Tibial nerve (tissue), 4 donors: ENCODE measurements at places on chromosomes 6 and 20. TPM values are rescaled to one million over a fixed set of nuclear protein-coding genes. Genes with fewer than 3 reads are reported as not detected.
A peak's percentile ranks its signal among the peaks of the same experiment; 100 is the strongest.

DNA sequence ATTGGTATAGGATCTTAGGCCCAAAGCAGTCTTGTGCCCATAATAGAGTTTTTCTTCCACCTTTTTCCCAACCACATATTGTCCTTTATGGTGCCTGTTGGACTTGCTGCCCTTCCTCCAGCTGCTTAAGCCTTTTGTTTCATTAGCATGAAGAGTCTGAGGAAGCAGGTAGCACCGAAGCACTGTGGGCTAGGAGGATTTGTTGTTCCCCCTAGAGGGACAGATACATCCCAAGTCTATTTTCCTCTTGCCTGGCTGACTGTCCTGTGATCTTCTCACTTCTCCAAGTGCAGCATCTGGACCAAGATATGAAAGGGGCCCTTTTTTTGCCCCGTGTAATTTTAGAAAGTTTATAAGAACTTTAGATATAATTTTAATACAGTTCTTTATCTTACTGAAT, 50.7 kb upstream of the COL10A1 start:
- no peak overlapping the region for H3K27ac ChIP-seq
- H3K4me1 ChIP-seq = no peaks in the 10 kb centered on the region
- no peak overlapping the region for H3K4me3 ChIP-seq
- H3K36me3 ChIP-seq = no peaks in the 10 kb centered on the region

- no peaks in the 10 kb centered on the region for H3K27me3 ChIP-seq
- DNase-seq = no peak
- no peak overlapping the region for H3K4me3 ChIP-seq
- no peaks in the 10 kb centered on the region for H3K4me1 ChIP-seq
- no peaks in the 10 kb centered on the region for H3K36me3 ChIP-seq
- no peak overlapping the region for H3K27ac ChIP-seq
Measured at GRCh38 chr6:33841070-33841469, 37.3 kb upstream of the MLN start.

C6orf58 gene
- total RNA-seq = not detected

- no peak for DNase-seq
- H3K4me3 ChIP-seq = no peak overlapping the region
- H3K36me3 ChIP-seq = no peaks in the 10 kb centered on the region
Measured at GRCh38 chr6:154412106-154412820, 55.7 kb upstream of the IPCEF1 start.

KHDRBS2 gene
- 0.22 TPM for total RNA-seq

VGLL2 gene
- not detected for total RNA-seq

GRCh38 chr6:113597231-113597583, 259.9 kb upstream of the MARCKS start:
- DNase-seq = no peak
- H3K27ac ChIP-seq = peak overlapping the region; percentile 81
- no peaks in the 10 kb centered on the region for H3K27me3 ChIP-seq

DNA sequence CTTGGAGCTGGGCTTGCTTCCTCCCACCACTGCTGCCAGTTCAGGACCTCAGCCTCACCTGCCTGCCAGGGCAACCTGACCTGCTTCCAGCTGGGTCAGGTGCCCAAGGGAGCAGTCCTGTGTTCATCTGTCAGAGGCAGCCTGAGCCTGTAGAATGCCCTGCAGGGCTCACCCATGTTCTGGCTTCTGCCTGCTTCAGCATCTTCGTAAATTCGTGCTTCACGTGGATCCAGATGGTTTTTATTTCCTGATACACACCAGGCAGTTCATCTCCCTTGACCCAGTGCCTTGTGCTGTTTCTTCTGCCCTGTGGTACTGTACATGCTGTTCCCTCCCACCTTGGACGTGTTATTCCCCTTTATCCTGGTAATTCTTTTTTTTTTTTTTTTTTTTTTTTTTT, 50.2 kb downstream of the ARID1B start:
- no peak for DNase-seq
- no peak overlapping the region for H3K27ac ChIP-seq
- H3K36me3 ChIP-seq = no peaks in the 10 kb centered on the region
- H3K4me3 ChIP-seq = no peak overlapping the region
- H3K27me3 ChIP-seq = no peaks in the 10 kb centered on the region

DNA sequence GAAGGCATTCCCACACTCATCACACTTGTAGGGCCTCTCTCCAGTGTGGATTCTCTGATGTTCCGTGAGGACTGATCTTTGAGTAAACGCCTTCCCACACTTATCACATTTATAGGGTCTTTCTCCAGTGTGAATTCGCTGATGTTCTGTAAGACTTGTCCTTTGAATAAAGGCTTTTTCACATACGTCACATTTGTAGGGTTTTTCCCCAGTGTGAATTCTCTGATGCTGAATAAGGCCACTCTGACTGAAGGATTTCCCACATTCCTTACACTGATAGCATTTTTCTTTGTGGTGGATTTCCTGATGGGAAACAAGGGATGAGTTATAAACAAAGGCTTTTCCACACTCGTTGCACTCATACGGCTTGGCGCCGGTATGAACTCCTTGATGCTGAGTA, 8.9 kb downstream of the ZSCAN12 start:
- H3K36me3 ChIP-seq = peaks cover 97% of the 10 kb centered on the region
- no peaks in the 10 kb centered on the region for H3K27me3 ChIP-seq
- H3K4me3 ChIP-seq = no peak overlapping the region
- H3K27ac ChIP-seq = no peak overlapping the region
- H3K4me1 ChIP-seq = no peaks in the 10 kb centered on the region
- DNase-seq = no peak

DNA sequence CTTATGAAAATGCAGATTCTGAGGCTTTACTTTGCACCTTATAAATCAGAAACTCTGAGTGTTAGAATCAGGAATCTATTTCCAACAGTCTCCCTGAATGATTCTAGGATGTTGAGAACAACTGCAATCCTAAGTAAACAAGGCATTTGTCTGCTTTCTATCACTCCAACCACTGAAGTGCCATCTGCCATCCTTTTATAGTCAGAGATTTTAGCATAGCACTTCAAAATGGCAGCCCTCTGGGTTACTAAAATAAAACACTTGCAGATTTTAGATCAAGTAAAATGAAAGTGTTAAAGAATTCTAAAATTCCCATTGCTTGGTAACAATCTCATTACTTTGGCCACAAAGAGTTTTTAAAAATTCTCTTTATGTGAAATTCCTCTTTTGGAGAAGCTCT, 258.9 kb downstream of the CD109 start:
- no peak overlapping the region for H3K4me3 ChIP-seq
- no peaks in the 10 kb centered on the region for H3K36me3 ChIP-seq
- H3K27me3 ChIP-seq = no peaks in the 10 kb centered on the region
- no peak overlapping the region for H3K27ac ChIP-seq
- no peak for DNase-seq
- H3K4me1 ChIP-seq = no peaks in the 10 kb centered on the region

- no peaks in the 10 kb centered on the region for H3K27me3 ChIP-seq
- DNase-seq = no peak
- no peaks in the 10 kb centered on the region for H3K36me3 ChIP-seq
- no peak overlapping the region for H3K27ac ChIP-seq
- no peaks in the 10 kb centered on the region for H3K4me1 ChIP-seq
Measured at GRCh38 chr6:132950566-132950965, 136.2 kb downstream of the RPS12 start.

CRISP2 gene
- total RNA-seq = not detected

DNA sequence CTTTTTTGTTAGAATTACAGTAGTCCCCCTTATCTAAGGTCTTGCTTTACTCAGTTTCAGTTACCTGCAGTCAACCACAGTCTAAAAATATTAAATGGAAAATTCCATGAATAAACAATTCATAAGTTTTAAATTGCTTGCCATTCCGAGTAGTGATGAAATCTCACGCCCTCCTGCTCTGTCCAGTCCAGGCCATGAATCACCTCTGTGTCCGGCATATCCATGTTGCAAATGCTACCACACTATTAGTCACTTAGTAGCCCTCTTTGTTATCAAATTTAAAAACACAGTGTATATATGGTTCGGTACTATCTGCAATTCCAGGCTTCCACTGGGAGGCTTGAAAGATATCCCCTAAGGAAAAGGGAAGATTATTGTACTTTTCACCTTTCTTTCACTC, 164.6 kb upstream of the FAM83B start:
- no peak overlapping the region for H3K4me3 ChIP-seq
- H3K27me3 ChIP-seq = no peaks in the 10 kb centered on the region
- no peak for DNase-seq
- H3K36me3 ChIP-seq = no peaks in the 10 kb centered on the region
- H3K4me1 ChIP-seq = no peaks in the 10 kb centered on the region
- no peak overlapping the region for H3K27ac ChIP-seq

PSMB1 gene
- 157 TPM for total RNA-seq

HTR1E gene
- not detected for total RNA-seq

SLC4A11 gene
- 0.78 TPM for total RNA-seq

- H3K4me1 ChIP-seq = no peaks in the 10 kb centered on the region
- no peak overlapping the region for H3K27ac ChIP-seq
- no peak for DNase-seq
- H3K4me3 ChIP-seq = no peak overlapping the region
Measured at GRCh38 chr20:23889775-23890187, 10.2 kb upstream of the CST5 start.

- H3K27me3 ChIP-seq = no peaks in the 10 kb centered on the region
- H3K36me3 ChIP-seq = no peaks in the 10 kb centered on the region
- no peak for DNase-seq
- no peak overlapping the region for H3K27ac ChIP-seq
Measured at GRCh38 chr20:34180460-34181120, 60.6 kb upstream of the ASIP start.

- no peak for DNase-seq
- H3K27me3 ChIP-seq = no peaks in the 10 kb centered on the region
- no peak overlapping the region for H3K4me3 ChIP-seq
- no peaks in the 10 kb centered on the region for H3K4me1 ChIP-seq
- H3K27ac ChIP-seq = no peak overlapping the region
Measured at GRCh38 chr6:15741405-15741804, 78.6 kb upstream of the DTNBP1 start.

C2 gene
- total RNA-seq = 5.9 TPM

PPP1R11 gene
- 33.9 TPM for total RNA-seq

- no peaks in the 10 kb centered on the region for H3K27me3 ChIP-seq
- no peak for DNase-seq
- H3K27ac ChIP-seq = no peak overlapping the region
- no peaks in the 10 kb centered on the region for H3K36me3 ChIP-seq
Measured at GRCh38 chr6:159013229-159013628, 13.2 kb upstream of the RSPH3 start.

DNA sequence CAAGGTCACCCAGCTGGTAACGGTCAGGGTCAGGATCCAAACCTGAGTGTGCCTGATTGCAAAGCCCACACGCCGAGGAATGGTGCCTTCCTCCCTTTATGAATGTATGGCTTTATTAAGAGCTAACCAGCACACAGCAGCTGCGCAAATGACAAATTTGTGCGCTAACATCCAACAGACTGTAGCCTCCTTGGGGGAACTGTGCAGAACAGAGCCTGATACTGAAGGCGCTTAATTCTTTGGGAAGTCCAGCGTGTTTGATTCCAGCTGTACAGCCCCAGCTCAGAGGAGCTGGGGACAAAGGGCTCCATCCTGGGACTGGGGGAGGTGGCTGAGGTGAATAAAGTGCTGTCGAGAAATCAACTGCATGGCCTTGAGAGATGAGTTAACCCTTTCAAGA, 75.7 kb upstream of the JARID2 start:
- H3K27ac ChIP-seq = no peak overlapping the region
- no peak for DNase-seq
- no peaks in the 10 kb centered on the region for H3K27me3 ChIP-seq
- no peak overlapping the region for H3K4me3 ChIP-seq

OPRL1 gene
- 0.21 TPM for total RNA-seq

GRCh38 chr6:20723236-20723635, 189.0 kb downstream of the CDKAL1 start:
- no peak overlapping the region for H3K27ac ChIP-seq
- H3K4me3 ChIP-seq = no peak overlapping the region
- DNase-seq = no peak
- no peaks in the 10 kb centered on the region for H3K4me1 ChIP-seq
- H3K27me3 ChIP-seq = no peaks in the 10 kb centered on the region

SLC17A1 gene
- total RNA-seq = not detected

DNA sequence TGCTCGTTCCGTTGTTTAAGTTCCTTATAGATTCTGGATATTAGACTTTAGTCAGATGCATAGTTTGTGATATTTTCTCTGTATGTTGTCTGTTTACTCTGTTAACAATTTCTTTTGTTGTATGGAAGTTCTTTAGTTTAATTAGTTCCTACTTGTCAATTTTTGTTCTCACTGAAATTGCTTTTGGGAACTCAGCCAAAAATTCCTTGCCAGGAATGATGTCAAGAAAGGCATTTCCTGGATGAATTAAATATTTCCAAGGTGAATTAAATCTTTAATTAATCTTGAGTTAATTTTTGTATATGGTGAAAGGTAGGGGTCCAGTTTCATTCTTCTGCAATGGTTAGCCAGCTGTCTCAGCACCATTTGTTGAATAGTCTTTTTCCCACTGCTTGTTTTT, 406.2 kb upstream of the NOX3 start:
- H3K27me3 ChIP-seq = no peaks in the 10 kb centered on the region
- H3K4me1 ChIP-seq = no peaks in the 10 kb centered on the region
- DNase-seq = no peak
- H3K27ac ChIP-seq = no peak overlapping the region
- H3K4me3 ChIP-seq = no peak overlapping the region
- no peaks in the 10 kb centered on the region for H3K36me3 ChIP-seq

DNA sequence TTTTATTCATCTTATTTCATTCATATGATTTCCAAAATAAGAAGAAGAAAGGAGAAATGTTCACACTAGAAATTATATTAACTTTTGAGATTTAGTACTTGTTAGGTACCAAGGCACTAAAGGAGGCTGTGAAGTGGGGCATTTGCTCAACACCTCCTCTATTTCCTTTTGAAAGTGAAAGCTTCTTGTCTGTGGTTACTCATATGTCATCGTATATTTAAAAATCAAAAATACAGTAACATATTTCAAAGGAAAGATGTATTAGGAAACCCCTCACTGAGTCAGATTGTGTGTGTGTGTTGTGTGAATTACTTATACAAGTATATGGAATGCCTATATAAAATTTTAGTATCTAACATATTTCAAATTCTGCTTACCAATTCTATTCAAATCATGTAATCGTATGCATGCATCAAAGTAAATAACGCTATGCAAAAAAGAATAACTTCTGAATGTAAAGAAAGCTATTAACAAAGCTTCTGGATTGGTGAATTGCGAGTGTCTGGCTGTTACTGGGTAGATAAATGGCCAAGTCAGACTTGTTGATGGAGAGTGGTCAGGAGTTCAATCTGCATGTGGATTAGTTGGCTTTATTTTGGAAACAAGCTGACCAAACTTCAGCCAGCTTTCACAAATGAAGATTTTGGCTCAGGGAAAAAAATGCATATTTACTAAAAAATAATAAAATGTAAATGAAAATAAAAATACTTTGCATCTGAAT, 70.9 kb downstream of the PACRG start:
- H3K4me3 ChIP-seq = no peak overlapping the region
- H3K4me1 ChIP-seq = no peaks in the 10 kb centered on the region
- H3K36me3 ChIP-seq = no peaks in the 10 kb centered on the region
- H3K27ac ChIP-seq = no peak overlapping the region
- DNase-seq = no peak
